Neural progenitor cell (in vitro differentiated cells): ENCODE measurements at places on chromosomes 12 and 14. TPM values are rescaled to one million over a fixed set of nuclear protein-coding genes. Genes with fewer than 3 reads are reported as not detected.

- no peak overlapping the region for H3K4me3 ChIP-seq
- DNase-seq, result no peak
- H3K4me1 ChIP-seq, result no peaks in the 10 kb centered on the region
- no peak overlapping the region for H3K27ac ChIP-seq
- no peaks in the 10 kb centered on the region for H3K27me3 ChIP-seq
Observed at GRCh38 chr14:66104486-66104885, 381.7 kb upstream of the CCDC196 start.

DNA sequence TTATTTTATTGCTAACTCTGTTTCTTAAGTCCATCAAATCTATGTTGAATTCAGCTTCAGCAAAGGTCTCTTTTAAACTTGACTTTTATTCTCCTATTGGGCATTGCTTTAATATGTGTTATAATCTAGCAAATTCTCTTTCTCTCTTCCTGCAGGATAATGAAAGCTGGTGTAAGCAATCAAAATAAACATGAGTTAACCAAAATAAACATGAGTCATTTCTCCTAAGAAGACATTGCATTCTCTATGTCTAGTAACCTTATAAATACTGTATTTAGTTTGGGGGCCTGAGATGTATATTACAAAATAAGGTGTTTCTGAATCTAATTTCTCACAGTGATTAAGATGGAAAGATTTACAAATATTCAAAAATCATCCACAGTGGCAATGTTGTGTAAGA lies 739.1 kb upstream of the ATXN7L3B start:
- no peaks in the 10 kb centered on the region for H3K4me1 ChIP-seq
- no peak overlapping the region for H3K27ac ChIP-seq
- DNase-seq, result no peak
- H3K27me3 ChIP-seq, result no peaks in the 10 kb centered on the region
- H3K36me3 ChIP-seq, result no peaks in the 10 kb centered on the region

DNA sequence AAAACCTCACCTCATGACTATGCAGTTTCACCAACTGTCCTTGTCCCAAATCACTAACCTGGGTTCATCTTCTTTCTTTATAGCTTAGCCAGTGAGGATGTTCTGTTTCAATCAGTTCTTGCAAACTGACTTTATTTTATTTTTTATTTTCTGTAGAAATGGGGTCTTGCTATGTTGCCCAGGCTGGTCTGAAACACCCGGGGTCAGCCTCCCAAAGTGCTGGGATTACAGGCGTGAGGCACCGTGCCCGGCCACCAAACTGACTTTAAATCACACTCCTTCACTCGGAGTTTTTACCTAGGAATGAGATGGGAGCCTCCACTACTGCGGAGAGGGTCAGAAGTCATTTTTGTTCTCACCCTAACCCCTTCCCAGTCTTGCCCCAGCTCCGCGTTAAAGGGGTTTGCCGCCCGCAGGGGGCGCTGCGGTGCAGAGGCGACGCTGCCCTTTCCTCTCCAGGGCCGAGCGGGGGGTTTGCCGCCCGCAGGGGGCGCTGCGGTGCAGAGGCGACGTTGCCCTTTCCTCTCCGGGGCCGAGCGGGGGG lies 7.0 kb upstream of the B4GALNT3 start:
- no peak for DNase-seq
- H3K27ac ChIP-seq, result no peak overlapping the region
- H3K4me1 ChIP-seq, result peaks cover 5% of the 10 kb centered on the region

DNA sequence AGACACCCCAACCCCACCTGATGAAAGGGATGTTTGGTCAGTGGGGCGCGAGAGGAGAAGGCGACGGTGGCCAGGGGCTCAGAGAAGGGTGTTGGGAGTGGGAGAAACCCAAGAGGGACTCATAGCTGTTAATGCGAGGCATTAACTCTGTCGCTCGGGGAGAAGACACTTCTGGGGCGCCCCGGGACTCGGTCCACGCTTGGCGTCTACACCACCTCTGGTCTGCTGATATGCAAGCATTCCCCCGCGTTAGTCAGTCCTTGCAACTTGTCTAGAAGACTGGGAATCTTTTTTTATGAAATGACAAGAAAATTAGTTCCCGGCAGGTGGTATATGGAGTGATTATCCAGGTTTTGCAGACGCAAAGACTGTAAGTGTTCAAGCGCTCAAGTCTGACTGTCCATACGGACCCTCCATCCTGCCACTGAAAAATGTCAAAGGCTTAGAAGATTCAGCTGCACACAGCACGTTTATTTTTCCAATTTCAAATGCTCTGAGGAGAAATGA lies 360 bp upstream of the SLC35F4 start:
- no peak overlapping the region for H3K27ac ChIP-seq
- H3K4me1 ChIP-seq, result peaks cover 28% of the 10 kb centered on the region
- H3K4me3 ChIP-seq, result peak overlapping the region; percentile 79

GRCh38 chr14:103528146-103528586 lies 830 bp upstream of the TRMT61A start:
- DNase-seq, result no peak
- H3K27ac ChIP-seq, result no peak overlapping the region
- H3K27me3 ChIP-seq, result peaks cover 17% of the 10 kb centered on the region
- peaks cover 25% of the 10 kb centered on the region for H3K4me1 ChIP-seq
- H3K4me3 ChIP-seq, result peak overlapping the region; percentile 88

DNA sequence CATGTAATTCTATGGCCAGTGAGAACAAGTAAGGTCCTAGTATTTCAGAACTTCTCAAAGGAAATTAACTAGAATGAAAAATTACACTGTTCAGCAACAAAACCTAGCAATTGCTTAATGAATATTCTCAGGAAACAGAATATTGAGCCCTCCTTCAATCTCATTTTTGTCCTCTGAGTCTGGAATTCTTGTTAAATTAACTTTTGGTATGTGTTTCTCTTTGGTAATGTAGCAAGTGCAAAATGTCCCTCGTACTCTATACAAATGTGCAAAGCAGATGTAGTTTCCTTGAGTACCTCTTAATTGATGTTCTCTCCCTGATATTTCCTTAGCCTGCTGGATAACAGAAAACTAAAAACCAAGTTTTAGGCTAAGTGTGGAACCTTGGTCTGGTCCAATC lies 190.8 kb upstream of the CNOT2 start:
- no peaks in the 10 kb centered on the region for H3K27me3 ChIP-seq
- no peaks in the 10 kb centered on the region for H3K36me3 ChIP-seq
- no peaks in the 10 kb centered on the region for H3K4me1 ChIP-seq
- no peak overlapping the region for H3K4me3 ChIP-seq

DNA sequence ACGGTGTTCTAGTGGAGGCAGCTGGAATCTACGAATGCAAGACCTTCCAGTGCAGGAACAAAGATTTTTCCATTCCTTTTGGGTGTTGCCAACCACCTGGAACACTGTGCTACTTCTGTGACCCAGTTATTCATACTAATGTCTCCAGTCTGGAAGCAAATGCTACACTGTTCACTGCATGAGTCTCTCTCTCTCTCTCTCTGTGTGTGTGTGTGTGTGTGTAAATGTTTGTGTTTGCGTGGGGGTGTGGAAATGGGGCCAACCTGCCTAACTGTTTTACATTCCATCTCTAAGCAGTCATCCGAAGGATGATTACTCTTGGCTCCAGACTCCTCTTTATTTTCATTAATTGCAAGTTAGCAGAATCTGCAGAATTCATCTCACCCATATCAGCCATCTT lies 29.9 kb upstream of the YBX3 start:
- H3K4me1 ChIP-seq, result no peaks in the 10 kb centered on the region
- H3K27ac ChIP-seq, result no peak overlapping the region
- no peaks in the 10 kb centered on the region for H3K36me3 ChIP-seq

DNA sequence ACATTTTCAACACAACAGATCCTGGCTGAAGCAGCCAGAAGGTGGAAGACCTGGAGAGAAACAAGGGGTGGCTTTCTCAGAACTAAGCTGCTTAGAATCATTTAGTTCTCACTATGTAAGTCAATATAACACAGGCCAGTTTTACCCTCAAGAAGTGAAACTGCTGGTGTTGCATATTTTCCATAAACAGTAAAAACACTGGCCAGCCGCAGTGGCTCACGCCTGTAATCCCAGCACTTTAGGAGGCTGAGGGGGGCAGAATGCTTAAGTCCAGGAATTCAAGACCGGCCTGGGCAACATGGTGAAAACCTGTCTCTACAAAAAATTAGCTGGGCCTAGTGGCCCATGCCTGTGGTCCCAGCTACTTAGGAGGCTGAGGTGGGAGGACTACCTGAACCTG lies 11.6 kb downstream of the STX2 start:
- no peak overlapping the region for H3K27ac ChIP-seq
- peaks cover 25% of the 10 kb centered on the region for H3K4me1 ChIP-seq

- no peaks in the 10 kb centered on the region for H3K36me3 ChIP-seq
- no peak overlapping the region for H3K27ac ChIP-seq
- DNase-seq, result no peak
- H3K4me3 ChIP-seq, result no peak overlapping the region
- no peaks in the 10 kb centered on the region for H3K27me3 ChIP-seq
Observed at GRCh38 chr12:11677752-11678151, 28.3 kb downstream of the ETV6 start.

DNA sequence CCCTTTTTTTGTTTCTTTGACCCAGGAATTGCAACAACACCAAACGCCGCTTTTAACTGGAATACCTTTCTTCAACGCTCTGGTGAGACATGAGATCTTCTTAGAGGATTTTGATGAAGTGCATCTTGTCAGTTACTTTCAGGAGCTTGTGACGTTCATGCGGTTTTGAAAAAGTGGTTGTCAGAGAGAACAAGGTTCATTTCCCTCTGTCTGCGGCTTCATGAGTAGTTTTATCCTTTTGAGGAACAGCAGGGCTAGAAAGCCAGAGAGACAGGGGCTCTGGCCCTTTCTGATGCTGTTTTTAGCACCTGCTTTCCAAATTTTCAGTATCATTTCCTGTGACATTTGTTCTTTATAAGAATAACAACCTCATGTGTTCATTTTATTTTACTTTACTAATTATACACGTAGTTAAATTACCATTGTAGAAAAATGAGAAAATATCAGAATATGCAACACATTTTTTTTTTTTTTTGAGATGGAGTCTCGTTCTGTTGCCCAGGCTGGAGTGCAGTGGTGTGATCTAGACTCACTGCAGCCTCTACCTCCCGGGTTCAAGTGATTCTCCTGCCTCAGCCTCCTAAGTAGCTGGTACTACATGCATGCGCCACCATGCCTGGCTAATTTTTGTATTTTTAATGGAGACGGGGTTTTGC lies 61.8 kb downstream of the GLT1D1 start:
- no peaks in the 10 kb centered on the region for H3K27me3 ChIP-seq
- no peaks in the 10 kb centered on the region for H3K36me3 ChIP-seq
- H3K27ac ChIP-seq, result no peak overlapping the region
- no peak for DNase-seq
- no peaks in the 10 kb centered on the region for H3K4me1 ChIP-seq

- peaks cover 9% of the 10 kb centered on the region for H3K4me1 ChIP-seq
- no peak overlapping the region for H3K4me3 ChIP-seq
- no peaks in the 10 kb centered on the region for H3K36me3 ChIP-seq
Observed at GRCh38 chr12:110687396-110688169, 1.3 kb downstream of the HVCN1 start.

GRCh38 chr14:78917462-78917861 lies 747.3 kb downstream of the NRXN3 start:
- H3K4me3 ChIP-seq, result no peak overlapping the region
- no peak overlapping the region for H3K27ac ChIP-seq
- H3K27me3 ChIP-seq, result no peaks in the 10 kb centered on the region
- no peaks in the 10 kb centered on the region for H3K36me3 ChIP-seq

- no peak overlapping the region for H3K4me3 ChIP-seq
- no peaks in the 10 kb centered on the region for H3K4me1 ChIP-seq
- DNase-seq, result no peak
- no peaks in the 10 kb centered on the region for H3K27me3 ChIP-seq
Observed at GRCh38 chr12:91143206-91143605, 31.9 kb upstream of the LUM start.

DNA sequence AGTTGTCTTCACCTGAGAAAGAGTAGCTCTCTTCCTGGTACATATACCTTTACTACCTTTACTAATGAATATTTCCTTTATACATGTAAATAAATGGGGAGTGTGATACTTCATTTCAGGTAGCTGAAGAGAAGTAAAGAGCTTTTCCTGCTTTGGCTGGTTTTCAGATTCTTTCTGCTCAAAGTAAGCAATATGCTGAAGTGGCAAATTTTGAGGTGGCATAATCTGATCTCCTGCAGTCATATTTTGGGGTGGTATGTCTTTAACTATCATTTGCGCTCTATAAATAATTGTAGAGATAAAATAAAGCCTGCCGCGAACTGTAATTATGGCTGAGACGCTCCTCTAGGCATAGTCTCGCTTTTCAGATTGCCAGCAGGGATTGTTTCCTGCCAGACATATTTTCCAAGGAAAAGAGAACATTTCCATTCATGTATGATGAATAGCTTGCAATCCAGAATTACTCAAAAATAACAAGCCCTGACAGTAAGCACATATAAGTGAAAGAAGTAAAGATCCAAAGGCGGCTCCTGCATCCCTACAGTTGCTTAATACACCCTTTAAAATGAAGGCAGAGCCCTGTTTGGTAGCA lies 200.7 kb downstream of the C12orf50 start:
- no peaks in the 10 kb centered on the region for H3K36me3 ChIP-seq
- H3K4me1 ChIP-seq, result no peaks in the 10 kb centered on the region
- no peak overlapping the region for H3K4me3 ChIP-seq
- DNase-seq, result no peak
- H3K27ac ChIP-seq, result no peak overlapping the region

DNA sequence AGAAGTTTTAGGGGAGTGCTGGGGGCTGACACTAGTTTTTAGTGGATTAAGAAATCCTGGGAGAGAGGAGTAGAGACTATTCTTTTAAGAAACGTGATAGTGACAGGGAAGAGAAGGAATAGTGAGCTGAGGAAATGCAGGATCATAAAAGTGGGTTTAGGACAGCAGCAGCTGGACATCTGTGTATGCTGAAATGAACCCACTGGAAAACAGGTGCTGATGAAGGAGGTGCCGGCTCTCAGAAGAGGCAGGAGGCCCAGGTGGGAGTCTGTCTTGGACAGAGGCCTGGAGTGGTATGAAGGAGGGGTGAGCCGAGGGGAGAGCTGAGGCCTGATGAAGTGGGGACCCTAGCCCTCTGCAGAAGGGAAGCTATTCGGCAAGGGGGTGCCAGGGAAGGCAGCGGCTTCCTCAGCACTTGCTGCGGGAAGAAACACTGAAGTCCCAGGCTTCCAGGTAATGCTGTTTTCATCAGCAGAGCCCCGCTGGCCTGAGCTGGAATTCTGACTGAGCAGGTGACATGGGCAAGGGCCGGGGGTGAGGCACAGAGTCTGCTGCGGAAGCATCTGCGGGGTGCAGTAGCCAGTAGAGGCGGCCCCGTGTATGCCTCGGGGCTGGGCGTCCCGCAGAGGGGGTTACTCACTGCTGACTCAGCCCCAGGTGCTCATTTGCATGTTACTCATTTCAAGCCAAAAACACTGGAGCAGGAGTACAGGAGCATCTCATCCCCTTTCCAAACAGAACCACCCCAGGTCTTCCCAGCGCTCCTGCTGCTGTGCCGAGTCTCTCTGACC lies 89.7 kb downstream of the TMCC3 start:
- peak; percentile 52 for DNase-seq
- H3K27me3 ChIP-seq, result no peaks in the 10 kb centered on the region
- H3K36me3 ChIP-seq, result no peaks in the 10 kb centered on the region
- H3K4me3 ChIP-seq, result peak overlapping the region; percentile 7

KLRG1 gene
- 4.7 and 26.9 TPM in 2 replicates for total RNA-seq

RND1 gene
- total RNA-seq, result 9.8 and 16.7 TPM in 2 replicates

LRIG3 gene
- 56.2 and 67.5 TPM in 2 replicates for total RNA-seq

EIF4B gene
- total RNA-seq, result 774 and 833 TPM in 2 replicates

PPM1H gene
- total RNA-seq, result 3.5 and 4.6 TPM in 2 replicates

NTS gene
- 0.40 TPM in 1 of 2 replicates, not detected in the other for total RNA-seq
